Stimulated activated CD8-positive, alpha-beta memory T cell treated with anti-CD3 and anti-CD28 coated beads, Interleukin-7, amount 100 ng/mL, for 1 hour (primary cell): ENCODE measurements at places on chromosomes 1 and 21.
A peak's percentile ranks its signal among the peaks of the same experiment; 100 is the strongest.

- no peak for DNase-seq
Observed at GRCh38 chr1:30101487-30102227, 621.7 kb downstream of the MATN1 start.

DNA sequence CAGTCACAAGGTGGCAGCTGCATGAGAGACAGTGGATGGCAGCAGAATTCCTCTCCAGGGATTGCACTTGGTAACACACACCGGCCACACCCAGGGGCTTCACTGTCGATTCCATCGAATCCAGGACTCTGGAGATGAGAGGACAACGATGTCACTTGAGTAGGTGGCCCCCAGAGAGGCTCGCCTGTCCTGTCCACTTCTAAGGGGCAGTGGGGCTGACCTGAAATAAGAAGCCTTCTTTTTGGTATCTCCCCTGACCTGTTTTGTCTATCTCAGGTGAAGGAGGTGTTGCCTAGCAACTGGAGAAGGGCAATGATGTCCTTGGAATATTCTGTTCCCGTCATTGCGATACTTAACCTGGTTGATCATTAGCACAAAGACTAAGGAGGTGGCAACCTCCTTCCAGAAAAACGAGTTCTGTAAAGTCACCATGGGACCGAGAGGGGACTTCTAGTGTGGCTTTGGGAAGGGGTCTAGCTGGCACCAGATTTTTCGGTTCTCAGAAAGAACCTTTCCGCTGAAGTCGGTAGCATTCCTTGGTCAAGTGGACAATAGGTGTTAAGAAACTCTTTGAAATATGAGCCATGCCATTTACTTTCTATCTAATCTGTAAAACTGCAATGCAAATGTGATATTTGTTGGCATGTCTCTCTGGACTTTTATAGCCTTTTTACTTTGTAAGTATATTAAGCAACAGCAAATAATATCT lies 85.2 kb upstream of the TMPRSS2 start:
- no peak for DNase-seq

DNA sequence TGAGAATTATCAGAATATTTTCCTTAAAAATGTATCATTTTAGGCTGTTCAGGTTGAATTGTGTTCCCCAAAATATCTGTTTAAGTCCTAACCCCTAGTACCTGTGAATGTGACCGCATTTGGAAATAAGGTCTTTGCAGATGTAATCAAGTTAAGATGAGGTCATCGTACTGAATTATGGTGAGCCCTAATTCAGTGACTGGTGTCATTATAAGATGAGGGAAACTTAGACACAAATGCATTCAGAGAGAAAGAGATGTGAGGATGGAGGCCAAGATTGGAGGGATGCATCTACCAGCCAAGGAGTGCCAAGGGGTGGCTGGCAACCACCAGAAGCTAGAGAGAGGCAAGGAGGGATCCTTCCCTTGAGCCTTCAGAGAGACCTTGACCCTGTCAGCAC lies 4.1 kb downstream of the RAB4A start:
- no peak for DNase-seq

DNA sequence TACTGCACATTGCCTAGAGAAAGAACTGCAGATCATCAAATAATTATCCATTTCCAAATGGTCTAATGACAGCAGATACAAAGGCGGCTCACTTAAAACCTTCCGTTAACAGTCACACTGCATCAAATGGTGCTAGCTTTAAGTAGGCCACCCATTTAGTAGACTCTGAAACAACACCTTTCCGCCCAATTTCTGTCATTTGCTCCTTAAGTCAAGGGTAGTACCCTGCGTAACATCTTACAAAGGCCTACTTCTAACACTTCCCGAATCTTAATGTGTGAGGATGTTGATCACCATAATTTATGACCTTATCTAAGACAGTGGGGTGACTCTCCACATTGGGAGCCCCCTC lies 692 bp upstream of the RALGPS2 start:
- no peak for DNase-seq

GRCh38 chr1:160759740-160760139 lies 20.7 kb downstream of the SLAMF7 start:
- DNase-seq: no peak

- no peak for DNase-seq
Observed at GRCh38 chr1:186179231-186179630, 195.8 kb downstream of the TPR start.

DNA sequence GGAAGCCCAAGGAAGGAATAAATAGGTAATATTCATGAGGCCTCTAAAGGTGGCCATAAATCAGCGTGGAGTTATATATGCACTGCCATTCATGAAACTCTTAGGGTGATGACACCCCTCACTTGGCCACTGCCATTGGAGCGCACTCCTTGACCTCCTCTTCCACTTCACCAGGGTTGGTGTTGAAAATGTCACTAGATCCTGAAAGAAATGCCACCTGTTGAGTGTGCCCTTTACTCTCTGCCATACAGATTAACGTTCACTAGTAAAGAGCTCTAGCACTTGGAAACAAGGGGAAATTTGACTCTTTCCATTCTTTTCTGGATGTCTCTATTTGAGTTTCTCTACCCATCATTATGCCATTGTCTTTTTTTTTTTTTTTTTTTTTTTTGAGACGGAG lies 83.5 kb upstream of the GREM2 start:
- DNase-seq: no peak

DNA sequence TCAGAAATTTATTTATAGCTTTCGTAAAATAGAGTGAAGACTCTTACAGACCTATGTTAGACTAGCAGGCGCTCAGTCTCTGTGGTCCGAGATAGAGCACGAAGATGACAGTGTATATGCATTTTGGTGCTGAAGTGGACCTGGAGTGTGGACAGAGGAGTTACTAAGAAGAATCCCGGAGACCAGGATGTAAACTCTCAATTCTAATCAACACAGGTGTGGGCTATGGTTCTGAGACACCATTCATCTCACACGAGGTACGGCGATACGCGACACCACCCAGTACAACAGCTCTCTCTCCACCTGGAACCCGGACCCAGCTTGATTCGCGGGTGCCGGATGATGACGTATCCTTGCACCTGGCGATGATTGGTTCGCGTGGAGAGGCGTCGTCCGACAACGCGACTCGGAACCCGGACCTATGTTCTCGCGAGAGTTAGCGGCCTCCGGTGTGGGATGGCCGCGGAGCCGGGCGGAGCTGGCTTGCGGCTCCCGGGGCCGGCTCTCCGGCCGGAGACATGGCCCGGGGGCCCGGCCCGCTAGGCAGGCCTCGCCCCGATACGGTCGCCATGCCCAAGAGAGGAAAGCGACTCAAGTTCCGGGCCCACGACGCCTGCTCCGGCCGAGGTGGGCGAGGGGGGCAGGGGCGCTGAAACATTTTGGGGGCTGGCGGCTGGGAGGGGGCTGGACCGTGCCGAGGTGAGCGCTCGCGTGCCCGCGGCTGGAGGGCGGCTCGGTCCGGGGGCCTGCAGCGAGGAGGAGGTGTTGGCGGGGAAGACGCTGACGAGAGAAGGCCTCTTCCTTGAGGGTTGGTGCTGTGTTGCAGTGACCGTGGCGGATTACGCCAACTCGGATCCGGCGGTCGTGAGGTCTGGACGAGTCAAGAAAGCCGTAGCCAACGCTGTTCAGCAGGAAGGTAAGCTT lies at the start of gene TMEM183A:
TSS of gene TMEM183A (plus strand) at position 427 of the 924 bp plus-strand sequence. CDS start at position 519, 92 bp downstream.
- DNase-seq: peak; percentile 87

DNA sequence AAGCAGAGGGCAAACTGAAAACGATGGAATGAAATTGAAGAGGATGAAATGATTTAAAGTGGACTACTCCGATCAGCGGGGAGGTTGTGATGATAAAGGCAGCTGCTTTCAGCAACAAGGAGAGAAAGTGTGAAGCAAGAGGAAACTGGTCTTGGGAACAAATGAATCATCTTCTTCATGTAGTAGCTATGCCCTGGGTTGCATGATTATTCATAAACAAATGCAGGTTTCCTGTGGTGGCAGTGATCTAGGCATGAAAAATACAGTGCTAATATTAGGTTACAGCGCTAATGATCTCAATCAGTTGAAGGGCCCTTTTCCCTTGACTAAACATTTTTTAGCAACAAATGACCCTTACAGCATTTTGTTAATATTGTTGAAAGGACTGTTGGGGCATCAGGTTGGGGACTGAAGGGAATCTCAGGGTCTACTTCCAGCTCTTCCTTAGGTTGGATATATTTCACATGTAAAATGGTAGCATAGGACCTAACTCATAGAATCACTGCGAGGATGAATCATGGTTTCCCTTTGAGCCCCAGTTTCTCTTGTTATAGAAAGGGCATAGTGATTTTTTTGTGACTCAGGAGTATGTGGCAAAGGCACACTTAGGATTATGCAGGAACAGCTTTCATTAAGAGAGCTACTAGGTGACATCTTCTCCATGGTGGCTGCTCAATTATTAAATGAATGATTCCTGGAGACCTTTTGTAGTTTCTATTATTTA lies 1.9 kb upstream of the ZFYVE9 start:
- DNase-seq: no peak

- DNase-seq: no peak
Observed at GRCh38 chr1:111988743-111989453, 570 bp downstream of the KCND3 start.

DNA sequence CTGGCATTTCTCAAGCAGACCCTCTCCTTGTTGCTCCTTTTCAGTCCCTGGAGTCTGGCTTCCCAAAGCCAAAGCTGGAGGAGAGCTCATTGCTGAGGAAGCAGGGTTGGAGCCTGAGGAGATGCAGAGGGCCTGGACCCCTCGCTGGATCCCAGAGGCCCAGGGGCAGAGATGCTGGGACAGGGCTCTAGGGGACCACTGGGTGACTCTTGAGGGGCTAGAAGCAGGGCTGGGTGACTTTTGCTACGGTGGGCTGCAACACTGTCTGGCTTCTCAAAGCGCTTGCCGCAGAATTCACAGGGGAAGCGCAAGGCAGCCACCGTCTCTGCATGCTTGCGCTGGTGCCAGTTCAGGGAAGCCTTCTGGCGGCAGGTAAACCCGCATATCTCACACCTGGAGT lies 8.8 kb downstream of the ZNF692 start:
- no peak for DNase-seq

- DNase-seq: no peak
Observed at GRCh38 chr1:11227106-11228077, 35.0 kb downstream of the MTOR start.

DNA sequence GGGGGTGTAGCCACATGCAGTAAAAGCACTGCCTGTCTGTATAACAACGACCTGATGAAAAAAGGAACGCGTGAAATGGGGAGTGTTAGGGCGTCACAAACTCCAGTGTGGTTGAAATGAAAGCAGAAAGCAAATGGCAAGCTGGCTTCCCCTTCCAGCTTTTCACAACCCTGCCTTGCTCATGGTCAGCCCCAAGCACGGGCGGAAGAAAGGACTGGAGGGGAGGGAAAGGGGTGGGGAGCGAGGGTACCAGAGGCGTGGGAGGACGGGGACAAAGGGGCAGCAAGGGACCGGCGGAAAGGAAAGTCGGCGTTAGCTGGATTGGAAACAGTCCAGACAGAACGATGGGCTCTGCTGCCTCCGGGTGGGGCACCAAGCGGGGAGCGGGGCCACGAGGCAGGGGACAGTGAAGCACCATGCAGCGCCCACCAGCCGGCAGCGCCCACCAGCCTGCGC lies 9.6 kb downstream of the VPS26C start:
- DNase-seq: no peak
